Activated naive CD4-positive, alpha-beta T cell treated with anti-CD3 and anti-CD28 coated beads for 36 hours (primary cell): ENCODE measurements at places on chromosomes 5 and 9.

DNA sequence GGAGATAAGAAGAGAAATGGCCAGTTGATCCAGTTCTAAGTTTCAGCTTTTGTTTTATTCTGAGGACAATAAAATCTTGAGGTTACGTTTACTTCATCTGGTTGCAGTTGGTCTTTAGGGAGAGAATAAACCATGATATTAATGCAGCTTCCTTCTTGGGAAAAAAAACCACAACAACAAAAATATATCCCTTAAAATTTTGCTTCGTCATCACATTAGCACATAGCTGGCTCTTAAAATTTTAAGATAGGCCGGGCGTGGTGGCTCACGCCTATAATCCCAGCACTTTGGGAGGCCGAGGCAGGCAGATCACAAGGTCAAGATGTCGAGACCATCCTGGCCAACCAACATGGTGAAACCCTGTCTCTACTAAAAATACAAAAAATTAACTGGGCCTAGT is 86.4 kb downstream of the EQTN start:
- no peak for DNase-seq

DNA sequence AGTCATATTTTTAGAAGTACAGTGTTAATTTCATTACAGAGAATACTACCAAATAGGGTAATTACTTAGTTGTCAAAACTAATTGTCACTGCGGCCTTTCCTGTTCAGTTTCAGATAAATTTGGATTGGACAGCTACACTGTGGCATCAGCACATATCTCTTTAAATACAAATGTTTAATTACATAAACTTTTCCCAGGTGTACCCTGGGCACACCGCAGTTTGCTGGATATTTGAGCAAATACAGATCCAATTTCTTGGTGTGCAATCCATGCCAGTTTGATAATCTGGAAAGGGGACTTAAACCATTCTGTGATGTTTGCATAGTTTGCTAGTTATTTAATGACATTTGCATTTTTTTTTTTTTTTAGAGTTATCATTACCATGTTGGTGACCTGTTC is 10.8 kb downstream of the ATP6V0E1 start:
- no peak for DNase-seq

- DNase-seq, result no peak
Observed at GRCh38 chr5:175840050-175840841, 31.1 kb upstream of the CPLX2 start.

GRCh38 chr9:137728444-137729311 is 109.9 kb downstream of the EHMT1 start:
- DNase-seq, result no peak

GRCh38 chr9:23801523-23801922 is 24.5 kb downstream of the ELAVL2 start:
- no peak for DNase-seq

GRCh38 chr5:151004499-151004898 is 15.9 kb upstream of the GPX3 start:
- no peak for DNase-seq

DNA sequence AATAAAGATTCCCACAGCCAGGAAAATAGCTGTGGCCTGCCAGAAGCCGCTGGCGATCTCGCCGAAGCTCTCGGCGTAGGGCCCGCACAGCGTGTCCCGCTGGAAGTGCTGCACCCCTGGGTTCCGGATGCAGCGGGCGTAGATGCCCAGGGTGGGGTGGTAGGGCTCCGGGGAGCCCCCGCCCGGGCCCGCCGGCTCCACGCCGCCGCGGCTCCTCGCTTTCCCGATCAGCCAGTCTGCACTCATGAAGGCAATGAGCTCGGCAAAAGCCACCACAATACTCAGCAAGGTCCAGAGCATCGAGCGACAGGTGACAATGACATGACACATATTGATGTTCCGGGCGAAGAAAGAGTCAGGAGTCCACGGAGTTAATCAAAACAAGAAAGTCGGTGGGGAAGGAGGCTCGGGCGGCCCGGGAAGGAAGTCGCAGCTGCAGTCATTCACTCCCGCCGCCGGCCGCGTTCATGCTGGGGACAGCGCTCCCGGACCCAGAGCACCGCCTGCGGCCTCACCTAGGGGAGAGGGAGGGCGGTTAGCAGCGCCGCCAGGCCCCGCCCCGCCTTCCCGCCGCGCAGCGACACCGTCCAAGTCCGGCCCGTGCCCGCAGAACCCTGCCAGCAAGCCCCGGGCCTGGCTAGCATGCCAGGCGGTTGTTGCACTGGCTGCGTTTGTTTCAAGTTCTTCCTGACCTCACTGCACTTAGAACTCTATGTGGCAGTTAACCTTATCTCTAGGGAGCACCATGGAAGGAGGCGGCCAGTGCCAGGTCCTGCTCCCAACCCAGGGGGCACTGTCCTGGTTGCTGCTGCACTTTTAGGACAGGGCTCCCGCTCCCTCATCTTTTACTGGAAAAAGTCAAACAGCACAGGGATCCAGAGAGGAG is 138.4 kb downstream of the LHFPL2 start:
- DNase-seq, result peak; percentile 50

GRCh38 chr5:97363577-97363976 is 180.5 kb upstream of the RIOK2 start:
- no peak for DNase-seq

GRCh38 chr5:133386662-133387061 is 225.7 kb downstream of the FSTL4 start:
- peak; percentile 50 for DNase-seq

DNA sequence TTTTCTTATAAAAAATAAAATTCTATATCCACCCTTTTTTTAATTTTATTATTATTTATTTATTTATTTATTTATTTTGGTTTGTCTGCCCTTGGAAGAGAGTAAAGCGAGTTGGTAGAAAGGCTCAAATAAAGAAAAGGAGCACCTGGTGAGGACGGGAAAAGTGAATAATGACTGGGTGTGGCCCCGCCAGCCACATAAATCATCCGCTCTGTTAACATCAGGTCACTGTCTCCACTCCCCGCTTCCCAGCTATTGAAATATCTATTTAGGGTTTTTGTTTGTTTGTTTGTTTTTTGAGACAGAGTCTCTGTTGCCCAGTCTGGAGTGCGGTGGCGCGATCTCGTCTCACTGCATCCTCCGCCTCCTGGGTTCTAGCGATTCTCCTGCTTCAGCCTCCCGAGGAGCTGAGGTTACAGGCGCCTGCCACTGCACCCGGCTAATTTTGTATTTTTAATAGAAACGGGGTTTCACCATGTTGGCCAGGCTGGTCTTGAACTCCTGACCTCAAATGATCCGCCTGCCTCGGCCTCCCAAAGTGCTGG is 844 bp downstream of the POLR3G start:
- no peak for DNase-seq

GRCh38 chr9:132077881-132078698 is 1.6 kb downstream of the MED27 start:
- DNase-seq, result peak; percentile 49

GRCh38 chr5:56479126-56479525 is 246.0 kb upstream of the ANKRD55 start:
- DNase-seq, result no peak

DNA sequence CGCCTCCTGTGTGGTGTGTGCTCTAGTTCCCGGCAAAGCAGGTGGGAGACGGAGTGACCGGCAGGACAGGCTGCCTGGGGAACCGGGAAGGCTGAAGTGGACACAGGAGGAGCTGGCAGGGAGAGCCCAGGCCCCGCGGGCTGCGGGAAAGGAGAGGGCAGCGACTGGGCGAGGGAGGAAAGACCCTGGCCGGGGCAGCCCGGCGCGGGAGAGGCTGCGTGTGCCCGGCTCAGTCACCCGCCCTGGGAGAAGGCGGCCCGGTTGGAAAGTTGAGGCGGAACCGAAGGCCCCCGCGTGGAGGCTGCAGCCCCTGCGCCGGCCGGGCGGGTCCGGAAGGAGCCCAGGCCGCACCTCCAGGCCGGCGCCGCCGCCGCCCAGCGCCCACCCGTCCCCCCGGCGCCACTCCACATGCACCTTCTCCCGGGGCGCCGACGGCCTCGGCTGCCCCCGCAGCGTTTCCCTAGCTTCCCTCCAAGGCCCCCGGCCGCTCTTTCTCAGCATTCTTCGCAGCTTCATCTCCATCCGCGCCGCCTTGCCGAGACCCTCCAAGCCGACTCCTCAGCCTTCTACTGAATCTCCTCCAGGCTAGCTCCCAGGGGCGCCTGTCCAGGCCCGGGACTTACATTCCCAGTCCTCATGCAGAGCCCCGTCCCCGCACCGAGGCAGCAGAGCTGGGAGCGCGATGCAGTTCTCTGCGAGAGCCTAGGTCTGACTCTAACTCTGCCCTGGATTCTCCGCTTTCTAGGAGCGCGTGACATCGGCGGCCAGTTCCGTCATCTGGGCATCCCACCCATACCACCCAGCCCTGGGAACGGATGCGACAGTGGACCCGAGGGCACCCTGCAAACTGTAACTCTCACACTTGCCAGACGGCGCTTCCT is 152.0 kb downstream of the ERCC6L2 start:
- peak; percentile 48 for DNase-seq

DNA sequence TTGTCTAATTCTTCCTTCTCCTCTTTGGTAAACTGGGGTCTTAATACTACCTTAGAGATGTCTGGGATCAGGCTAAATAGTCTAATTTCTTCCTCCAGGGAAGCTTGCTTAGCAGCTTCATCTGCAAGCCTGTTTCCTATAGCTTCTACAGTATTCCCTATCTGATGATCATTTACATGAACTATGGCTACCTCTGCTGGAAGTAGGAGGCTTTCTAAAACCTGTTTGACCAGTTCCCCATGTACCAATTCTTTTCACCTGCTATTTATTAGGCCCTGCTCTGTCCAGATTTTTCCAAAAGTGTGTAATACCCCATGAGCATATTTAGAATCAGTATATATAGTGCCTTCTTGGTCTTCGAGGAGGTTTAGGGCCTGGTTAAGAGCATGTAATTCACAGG is 619.8 kb downstream of the HINT1 start:
- DNase-seq, result no peak

- no peak for DNase-seq
Observed at GRCh38 chr5:53418826-53419658, 61.4 kb upstream of the FST start.

GRCh38 chr5:40410964-40411635 is 268.6 kb upstream of the PTGER4 start:
- DNase-seq, result no peak

DNA sequence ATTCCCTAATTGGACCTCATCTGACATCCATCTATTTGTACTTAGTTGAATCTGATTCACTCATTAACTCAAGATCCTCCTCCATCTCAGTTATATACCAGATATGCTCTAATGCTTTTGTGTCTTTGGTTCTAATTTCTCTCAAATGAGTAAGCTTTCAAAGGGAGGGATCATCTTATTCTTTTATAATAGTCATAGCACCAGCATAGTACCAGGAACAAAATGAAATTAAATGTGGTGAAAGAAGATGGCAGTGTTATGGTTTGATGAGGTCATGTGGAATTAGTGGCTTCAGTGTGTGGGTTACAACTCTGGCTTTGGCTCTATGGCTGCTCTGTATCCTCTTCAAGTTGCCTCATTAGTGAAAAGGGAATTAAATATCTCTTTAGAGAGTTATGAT is 32.5 kb upstream of the ZNF366 start:
- DNase-seq, result no peak

GRCh38 chr9:81628897-81629296 is 60.5 kb downstream of the TLE1 start:
- DNase-seq, result no peak

DNA sequence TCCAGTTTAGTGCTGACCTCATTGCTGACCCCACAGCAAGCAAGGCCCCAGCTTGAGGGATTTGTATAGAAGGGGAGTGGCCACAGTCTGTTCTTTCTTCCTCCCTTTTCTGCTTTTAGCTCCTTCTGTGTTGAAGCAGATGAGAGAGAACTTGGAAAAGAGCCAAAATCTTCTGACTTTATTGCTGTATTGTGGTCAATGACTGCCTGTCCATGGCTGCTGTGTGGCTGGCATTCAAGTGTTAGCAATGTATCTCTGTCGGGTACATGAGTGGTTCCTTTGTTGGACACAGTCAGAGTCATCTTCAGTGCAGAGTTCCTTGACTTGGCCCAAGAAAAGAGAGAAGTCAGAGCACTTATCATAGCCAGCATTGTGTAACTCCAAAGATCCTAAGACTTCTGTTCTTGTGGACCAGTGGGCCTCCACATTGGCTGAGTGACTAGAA is 154.1 kb downstream of the LRRC70 start:
- no peak for DNase-seq

GRCh38 chr9:136086213-136086881 is 8.7 kb downstream of the NACC2 start:
- no peak for DNase-seq

GRCh38 chr9:118364266-118365106 is 660.3 kb downstream of the TLR4 start:
- DNase-seq, result no peak

- no peak for DNase-seq
Observed at GRCh38 chr9:76658510-76659231, 105.6 kb upstream of the PCA3 start.

DNA sequence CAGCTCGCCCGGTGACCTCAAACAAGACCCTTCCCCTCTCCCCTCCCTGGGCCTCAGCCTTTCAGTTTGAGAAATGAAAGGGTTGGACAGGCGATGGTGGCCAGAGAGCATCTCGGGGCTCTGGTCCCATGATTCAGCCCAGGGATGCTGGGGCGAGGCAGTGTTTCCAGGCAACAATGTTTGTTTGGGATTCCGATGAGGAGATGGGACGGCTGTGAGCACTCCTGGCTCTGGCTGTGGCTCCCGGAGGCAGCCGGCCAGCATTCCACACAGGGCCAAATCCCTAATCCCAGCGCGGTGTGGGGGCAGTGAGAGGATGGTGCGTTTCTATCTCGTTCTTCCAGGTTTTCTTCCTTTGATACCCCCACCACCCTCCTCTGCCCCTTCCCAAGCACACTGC is 66.0 kb downstream of the HMCN2 start:
- DNase-seq, result no peak

GRCh38 chr5:181246276-181247049 is 2.8 kb upstream of the RACK1 start:
- DNase-seq, result peak; percentile 89
